Foreskin melanocyte (primary cell): ENCODE measurements at places on chromosomes 1 and 21.

- DNase-seq = no peak
Measured at GRCh38 chr1:192880231-192880630, 71.4 kb downstream of the RGS2 start.

DNA sequence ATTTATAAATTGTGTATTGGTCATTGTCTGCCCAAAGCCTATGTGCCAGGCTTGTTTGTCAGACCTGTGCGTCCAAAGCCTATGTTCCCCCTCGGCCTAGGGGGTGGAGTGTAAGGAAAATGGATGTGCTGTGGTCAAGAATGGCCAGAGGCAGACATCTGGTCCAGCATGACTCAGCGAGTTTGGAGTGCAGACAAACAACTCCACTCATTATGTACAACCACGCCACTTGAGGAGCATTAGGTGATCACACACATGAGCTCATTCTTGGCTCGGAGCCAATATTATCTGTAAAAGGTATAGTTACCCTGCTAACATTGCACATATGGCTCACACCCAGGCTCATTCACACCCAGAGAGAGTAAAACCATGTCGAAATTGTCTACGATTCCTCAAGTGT is 1047.6 kb upstream of the ADGRL4 start:
- peak; percentile 5 for DNase-seq

- DNase-seq = no peak
Measured at GRCh38 chr1:218259800-218260199, 25.3 kb upstream of the RRP15 start.

DNA sequence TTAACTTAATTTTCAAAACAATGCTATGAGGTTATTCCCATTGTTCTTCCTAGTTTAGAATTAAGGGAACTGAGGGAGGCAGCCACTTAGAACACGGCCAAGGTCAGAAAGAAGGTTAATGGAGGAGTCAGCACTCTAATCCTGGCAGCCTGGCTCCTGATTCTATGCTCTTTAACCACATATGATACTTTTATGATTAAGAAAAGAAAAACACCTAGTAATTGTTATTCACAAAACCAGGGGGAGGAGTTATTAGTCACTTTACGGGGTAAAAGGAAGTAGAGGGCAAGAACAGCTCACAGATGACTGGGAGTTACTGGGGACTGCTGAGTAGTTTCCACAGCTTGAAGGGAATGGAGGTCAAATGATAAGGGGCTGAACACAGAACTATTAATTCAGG is 38.6 kb downstream of the GADD45A start:
- DNase-seq = no peak

- DNase-seq = no peak
Measured at GRCh38 chr1:209368864-209369598, 214.5 kb upstream of the CAMK1G start.

DNA sequence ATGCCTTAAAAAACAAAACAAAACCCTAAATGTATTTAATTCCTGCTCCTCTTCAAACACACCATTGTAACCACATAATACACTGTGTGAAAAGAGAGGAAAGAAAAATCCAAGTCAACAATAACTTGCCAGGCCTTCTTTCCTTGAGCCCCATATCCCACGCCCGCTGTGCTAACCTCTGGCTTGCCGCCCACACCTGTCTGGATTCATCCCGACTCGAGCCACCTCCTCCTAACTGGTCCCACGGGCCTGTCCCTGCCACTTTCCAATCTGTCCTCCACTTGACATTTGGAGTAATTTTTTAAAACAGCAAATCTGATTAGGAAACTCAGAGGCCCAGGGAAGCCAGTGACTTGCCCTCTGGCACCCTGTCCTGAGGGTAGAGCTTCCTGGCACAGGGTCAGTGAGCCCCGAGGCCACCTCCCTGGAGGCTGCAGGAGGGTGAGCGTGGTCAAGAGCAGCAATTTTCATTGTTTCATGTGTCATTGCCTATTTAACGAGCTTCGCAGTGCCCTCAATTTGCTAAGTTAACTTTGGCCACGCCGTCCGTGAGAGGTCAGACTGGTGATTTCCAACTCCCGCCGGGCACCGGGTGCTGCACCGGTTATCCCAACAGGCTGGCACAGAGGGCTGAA is 54.1 kb downstream of the B3GALT5 start:
- no peak for DNase-seq

- DNase-seq = no peak
Measured at GRCh38 chr1:118978914-118979701, 9.0 kb downstream of the TBX15 start.

DNA sequence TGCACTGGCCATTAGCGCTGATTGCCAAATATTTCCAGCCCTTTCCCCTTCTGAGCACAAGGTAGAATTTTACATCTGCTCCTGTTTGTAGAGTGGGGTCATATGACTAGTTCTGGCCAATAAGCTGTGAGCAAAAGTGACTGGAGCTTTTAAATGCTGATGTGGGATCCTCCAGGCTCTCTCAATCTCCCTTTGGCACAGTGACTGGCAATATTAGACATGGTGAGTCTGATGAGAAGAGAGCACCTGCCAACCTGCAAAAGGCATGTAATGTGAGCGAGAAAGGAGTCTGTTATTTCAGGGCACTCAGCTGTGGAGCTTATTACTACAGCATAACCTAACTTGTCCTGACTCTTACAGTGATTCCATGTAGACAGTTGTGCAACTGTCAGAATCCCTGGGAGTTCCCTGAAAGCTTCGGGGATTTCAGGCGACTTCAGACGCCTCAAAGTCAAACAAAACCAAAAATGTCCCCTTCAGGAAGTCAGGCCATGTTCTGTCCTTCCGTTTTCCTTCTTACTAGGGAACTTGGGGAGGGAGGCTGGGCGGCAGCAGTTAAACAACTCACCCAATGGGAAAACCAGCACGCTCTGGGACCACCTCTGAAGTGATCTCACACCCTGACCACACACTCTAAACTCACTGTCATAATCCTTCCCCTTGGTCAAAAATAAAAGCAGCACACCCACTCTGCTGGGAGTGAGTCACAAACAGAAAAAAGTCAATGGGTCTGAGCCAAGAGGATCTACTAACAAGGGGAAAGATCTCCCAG is 3.6 kb upstream of the RASSF5 start:
- DNase-seq = no peak

GRCh38 chr1:55060133-55060999 is 21.0 kb downstream of the PCSK9 start:
- DNase-seq = no peak

DNA sequence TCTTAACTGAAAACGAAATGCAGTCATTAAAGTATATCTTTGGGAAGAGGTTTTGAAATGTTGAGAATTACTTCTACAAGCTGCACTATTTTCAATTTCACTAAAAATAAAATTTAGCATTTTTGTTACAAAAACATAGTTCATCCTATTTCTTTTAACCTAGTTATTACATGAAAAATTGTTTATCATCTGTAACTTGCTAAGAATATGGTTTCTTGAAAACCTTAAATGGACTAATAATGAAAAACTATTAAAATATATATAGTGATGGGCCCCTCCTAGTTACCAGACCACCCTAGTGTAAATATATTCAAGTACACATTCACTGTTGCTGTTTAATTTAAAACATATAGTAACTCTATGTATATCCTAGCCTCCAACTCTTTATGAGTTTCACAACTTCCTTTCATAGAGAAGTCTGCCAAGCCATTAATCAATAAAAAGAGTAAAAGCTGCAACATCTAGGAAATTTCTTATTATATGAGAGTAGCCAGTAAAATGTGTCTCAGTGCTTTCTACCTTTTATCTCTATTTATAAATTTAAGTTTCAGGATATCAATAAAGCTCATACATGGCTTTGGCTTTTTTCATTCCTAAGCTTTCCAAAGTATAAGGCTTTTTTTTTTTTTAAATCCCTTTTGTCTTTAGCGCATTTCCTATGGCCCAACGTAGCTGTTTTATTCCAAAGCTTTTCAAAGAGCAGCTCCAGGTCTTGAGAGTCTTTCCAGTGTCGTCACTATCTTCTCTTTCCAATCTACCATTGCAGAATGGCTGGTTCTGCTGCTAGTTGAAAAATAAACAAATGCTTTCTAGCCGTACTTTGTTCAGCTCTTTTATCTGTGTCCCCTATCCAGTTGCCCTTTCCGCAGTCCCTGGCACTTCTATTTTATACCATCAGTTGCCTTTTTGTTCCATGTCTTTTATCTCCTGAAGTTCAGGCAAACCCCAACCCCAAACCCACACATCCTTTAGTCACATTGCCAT is 6.5 kb downstream of the IRF2BP2 start:
- DNase-seq = no peak

- no peak for DNase-seq
Measured at GRCh38 chr1:10428984-10429383, 1.2 kb upstream of the CENPS start.
